Right atrium auricular region (tissue), 2 donors: ENCODE measurements at places on chromosomes 1 and 21. TPM values are rescaled to one million over a fixed set of nuclear protein-coding genes. Genes with fewer than 3 reads are reported as not detected.
A peak's percentile ranks its signal among the peaks of the same experiment; 100 is the strongest.

- DNase-seq: peak; percentile 56
- peak overlapping the region; percentile 93 for H3K27ac ChIP-seq
- no peaks in the 10 kb centered on the region for H3K36me3 ChIP-seq
- no peaks in the 10 kb centered on the region for H3K4me1 ChIP-seq
Observed at GRCh38 chr1:45304311-45305081, 22.2 kb upstream of the HPDL start.

DNA sequence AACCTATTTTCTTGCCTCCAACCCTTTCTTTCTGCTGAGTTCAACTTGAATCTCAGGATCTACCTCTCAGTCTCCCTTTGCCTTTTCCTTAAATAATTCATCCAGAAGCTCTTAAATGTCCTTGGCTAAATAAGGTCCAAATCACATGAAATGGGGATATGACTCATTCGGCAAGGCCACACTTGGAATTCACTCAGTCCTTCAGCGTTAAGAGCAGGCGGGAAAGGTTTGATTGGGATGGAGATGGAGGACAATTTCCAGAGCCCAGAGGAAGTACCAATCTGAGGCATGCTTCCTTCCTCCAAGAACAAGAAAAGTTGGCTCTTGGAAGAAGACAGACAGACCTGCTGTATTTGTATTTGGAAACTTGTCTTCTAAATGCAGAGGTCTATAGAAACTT, 128.5 kb downstream of the PROX1 start:
- no peak overlapping the region for H3K4me3 ChIP-seq
- DNase-seq: no peak
- H3K27me3 ChIP-seq: no peaks in the 10 kb centered on the region
- no peaks in the 10 kb centered on the region for H3K4me1 ChIP-seq
- no peaks in the 10 kb centered on the region for H3K36me3 ChIP-seq

The S100A10 gene
- 116 TPM for total RNA-seq

DNA sequence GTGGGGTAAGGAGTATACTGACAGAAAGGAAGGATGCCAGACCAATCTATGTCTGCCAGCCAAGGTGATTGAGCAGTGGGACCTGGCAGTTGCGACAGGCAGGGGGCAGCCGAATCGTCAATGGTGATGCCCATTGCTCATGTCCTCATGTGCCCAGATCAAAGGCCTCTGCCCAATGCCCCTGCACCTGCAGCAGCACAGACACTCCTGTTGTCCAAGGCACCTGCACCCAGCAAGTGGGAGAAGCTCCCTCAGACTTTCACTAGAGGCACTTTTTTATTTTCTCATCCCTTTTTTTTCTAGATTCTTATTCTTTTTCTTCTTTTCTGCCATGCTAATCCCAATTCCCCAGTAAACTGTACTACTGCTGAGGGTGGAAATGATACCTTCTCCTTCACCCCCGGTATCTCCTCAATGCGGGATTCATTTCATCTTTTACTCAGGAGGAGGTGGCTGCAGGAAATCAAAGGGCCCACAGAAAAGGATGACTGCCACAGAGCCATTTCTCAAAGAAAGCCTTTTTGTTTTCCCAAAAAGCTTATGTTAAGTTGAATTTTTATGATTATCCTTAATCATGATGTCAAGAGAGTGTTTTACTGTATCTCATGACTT, 332.0 kb downstream of the PAPPA2 start:
- no peak overlapping the region for H3K4me3 ChIP-seq
- no peak for DNase-seq
- no peak overlapping the region for H3K27ac ChIP-seq
- no peaks in the 10 kb centered on the region for H3K27me3 ChIP-seq
- no peaks in the 10 kb centered on the region for H3K36me3 ChIP-seq

The SCAMP3 gene
- total RNA-seq: 77.7 TPM

GRCh38 chr1:52857443-52857842, 14.9 kb downstream of the ZYG11A start:
- DNase-seq: no peak
- H3K4me1 ChIP-seq: no peaks in the 10 kb centered on the region
- H3K4me3 ChIP-seq: no peak overlapping the region
- H3K36me3 ChIP-seq: no peaks in the 10 kb centered on the region
- no peaks in the 10 kb centered on the region for H3K27me3 ChIP-seq

DNA sequence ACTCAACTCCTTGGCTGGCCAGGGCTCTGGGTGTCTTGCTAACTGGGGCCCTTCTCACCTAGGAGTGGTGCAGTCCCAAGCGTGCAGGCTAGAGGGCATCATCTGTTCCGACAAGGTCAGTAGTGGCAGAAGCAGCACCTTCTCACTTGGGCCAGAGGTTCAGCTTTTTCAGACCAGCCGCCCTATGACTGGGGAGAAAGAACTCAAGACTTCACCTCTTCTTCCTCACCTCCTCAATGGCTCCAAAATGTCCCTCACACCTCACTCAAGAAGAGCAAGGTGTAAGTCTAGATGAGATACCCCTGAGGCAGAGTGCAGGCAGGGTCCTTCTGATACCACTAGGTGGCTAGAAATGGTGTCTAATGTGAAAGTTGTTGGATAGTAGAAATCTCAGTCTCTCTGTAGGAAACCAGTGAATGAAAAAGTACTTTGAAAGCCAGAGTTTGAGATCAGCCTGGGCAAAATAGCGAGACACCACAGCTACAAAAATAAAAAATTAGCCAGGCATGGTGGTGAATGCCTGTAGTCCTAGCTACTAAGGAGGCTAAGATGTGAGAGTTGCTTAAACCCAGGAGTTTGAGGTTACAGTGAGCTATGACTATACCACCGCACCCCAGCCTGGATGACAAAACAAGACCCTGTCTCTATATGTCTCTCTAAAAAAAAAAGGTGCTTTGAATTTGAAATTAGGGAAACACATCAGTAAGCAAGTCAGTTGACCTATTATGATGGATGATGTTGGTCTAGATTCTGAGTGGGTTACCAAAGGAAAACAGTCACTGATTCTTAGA, 8.6 kb upstream of the IL20 start:
- DNase-seq: no peak
- H3K4me1 ChIP-seq: no peaks in the 10 kb centered on the region
- H3K4me3 ChIP-seq: no peak overlapping the region
- H3K27me3 ChIP-seq: no peaks in the 10 kb centered on the region

The ZSWIM5 gene
- 1.2 TPM for total RNA-seq

DNA sequence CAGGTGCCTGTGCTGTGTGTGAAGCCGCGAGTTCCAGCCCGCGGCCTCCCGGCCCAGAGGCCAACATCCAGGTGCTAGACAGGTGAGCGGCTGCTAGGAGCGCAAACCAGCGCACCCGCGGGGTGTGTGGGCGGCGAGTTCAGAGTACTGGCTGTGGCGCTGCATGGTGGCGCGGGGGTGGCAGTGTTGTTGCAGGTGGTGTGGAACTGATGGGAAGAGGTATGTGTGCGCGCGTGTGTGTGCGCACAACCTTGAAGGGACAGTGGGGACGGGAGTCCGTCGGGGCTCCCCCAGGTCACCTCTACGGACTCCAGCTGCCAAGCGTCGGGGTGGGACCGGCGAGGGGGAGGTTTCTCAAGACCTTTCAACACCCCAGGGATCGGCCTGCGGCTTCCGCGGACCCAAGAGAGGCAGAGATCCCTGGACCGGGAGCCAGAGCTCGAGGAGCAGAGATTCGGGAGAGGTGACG, 433 bp upstream of the DMBX1 start:
- H3K4me1 ChIP-seq: no peaks in the 10 kb centered on the region
- peak overlapping the region; percentile 42 for H3K4me3 ChIP-seq
- H3K36me3 ChIP-seq: no peaks in the 10 kb centered on the region
- no peak for DNase-seq
- peaks cover 71% of the 10 kb centered on the region for H3K27me3 ChIP-seq

DNA sequence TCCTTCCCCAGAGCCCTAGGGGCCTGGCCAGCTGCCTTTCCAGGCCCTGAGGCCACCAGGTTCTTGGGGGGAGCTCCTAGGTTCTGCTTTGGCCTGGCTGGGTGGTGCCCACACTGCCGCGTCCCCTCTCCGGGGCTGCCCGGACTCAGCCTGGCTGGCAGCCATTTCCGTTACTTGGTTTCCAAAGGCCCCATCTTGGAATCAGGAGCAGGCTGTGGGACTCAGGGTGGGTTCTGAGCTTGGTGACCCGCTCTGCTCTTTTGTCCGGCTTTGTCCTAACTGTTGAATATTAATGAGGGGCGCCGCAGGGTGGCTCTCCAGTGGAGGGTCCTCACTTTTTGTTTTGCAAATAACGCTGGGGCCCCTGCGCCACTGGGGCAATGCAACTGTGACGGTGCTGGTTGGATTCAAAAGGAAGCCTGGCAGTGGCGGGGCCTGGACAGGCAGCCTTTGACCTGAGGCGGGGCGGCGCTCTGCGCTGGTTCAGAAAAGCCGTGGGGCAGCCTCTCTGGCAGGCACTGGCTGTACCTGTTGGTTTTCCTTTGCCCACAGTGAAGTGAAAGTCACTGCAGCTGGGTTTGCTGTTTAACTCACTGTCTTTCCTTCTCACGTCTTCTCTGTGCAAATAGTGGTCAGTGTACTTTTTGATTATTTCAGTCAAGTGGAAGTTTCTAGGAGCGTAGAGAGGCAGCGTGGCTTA, 20.2 kb downstream of the SKI start:
- H3K27ac ChIP-seq: peak overlapping the region; percentile 30
- H3K4me1 ChIP-seq: no peaks in the 10 kb centered on the region
- no peak overlapping the region for H3K4me3 ChIP-seq
- H3K27me3 ChIP-seq: no peaks in the 10 kb centered on the region
- no peaks in the 10 kb centered on the region for H3K36me3 ChIP-seq

DNA sequence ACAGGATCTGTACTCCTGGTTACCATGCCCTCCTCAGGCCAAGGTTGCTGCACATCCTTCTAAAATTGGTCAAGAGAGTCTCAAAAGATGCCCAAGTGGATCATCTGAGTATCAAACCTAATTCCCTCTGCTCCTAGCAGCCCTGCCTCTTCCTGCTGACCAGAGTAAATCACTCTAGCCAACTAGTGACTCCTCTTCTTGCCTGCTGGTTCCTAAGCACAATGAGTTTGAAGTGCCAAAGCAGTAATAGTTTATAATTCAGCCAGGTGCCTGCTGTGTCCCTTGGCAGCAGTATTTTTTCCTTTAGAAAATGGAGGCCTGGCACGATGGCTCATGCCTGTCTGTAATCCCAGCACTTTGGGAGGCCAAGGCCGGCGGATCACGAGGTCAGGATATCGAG, 137.9 kb upstream of the CAMK1G start:
- H3K4me1 ChIP-seq: no peaks in the 10 kb centered on the region
- DNase-seq: no peak
- H3K27me3 ChIP-seq: no peaks in the 10 kb centered on the region
- no peak overlapping the region for H3K4me3 ChIP-seq
- H3K36me3 ChIP-seq: no peaks in the 10 kb centered on the region
- H3K27ac ChIP-seq: no peak overlapping the region

DNA sequence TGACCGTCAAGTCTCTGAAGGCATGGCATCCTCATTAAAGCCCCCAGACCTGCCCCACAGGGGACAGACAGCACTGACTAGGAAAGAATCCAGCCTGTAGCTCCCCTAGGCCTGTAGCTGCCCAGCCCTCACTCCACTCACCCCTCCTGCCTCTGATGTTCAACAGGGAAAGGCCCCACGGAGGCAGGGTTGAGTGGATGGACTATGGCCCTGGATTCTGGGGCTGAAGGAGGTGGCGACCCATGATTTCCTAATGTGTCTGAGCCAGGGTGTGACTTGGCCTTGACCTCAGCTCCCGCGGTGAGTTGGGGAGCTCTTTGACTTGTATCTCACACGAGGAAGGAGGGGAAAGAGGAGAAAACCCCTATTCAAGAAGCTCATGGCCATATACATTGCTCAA, 238.5 kb upstream of the CSF3R start:
- DNase-seq: no peak
- no peaks in the 10 kb centered on the region for H3K36me3 ChIP-seq
- no peak overlapping the region for H3K27ac ChIP-seq
- no peaks in the 10 kb centered on the region for H3K4me1 ChIP-seq

The SPRR2E gene
- not detected for total RNA-seq

The LRRC7 gene
- total RNA-seq: 14.3 TPM

DNA sequence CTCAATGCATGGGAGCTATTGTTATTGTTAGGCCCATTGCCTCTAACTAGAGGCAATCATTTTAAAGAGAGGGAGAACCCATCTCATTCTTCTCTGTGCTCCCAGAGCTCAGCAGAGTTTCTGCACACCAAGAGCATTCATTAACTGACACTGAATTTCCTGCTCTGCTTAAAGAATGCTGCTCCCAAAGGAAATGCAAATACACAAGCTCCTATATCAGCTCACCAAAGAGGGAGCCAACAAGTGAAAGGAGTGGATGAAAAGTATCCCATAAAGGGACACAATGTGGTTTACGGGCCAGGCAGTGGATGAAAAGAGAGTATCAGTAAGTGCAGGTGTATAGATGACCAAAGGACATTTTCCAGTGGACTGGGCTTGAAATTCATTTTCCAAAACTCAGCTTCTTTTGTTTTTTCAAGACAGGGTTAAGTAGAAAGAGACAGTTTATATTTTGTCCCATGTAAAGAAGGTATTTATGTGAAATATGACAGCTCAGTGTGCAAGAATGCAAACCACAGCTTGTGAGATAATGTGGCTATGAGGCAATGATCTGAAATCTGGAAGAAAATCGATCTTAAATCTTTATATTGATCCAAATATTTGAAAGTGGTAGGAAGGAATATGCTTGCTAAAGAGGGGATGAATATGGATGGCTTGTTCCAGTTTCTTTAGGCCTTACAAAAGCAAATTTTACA, 207.7 kb upstream of the CAMK1G start:
- no peak overlapping the region for H3K27ac ChIP-seq
- H3K27me3 ChIP-seq: no peaks in the 10 kb centered on the region
- DNase-seq: no peak

The B3GALT2 gene
- total RNA-seq: 27.9 TPM

GRCh38 chr21:36606287-36606982, 92.5 kb upstream of the SIM2 start:
- H3K4me1 ChIP-seq: no peaks in the 10 kb centered on the region
- no peak overlapping the region for H3K4me3 ChIP-seq
- H3K27ac ChIP-seq: no peak overlapping the region
- H3K36me3 ChIP-seq: no peaks in the 10 kb centered on the region
- H3K27me3 ChIP-seq: no peaks in the 10 kb centered on the region

- no peak overlapping the region for H3K4me3 ChIP-seq
- no peak for DNase-seq
- no peaks in the 10 kb centered on the region for H3K36me3 ChIP-seq
- H3K4me1 ChIP-seq: no peaks in the 10 kb centered on the region
Observed at GRCh38 chr21:19218163-19218562, 814.6 kb upstream of the TMPRSS15 start.

The F3 gene
- 25.6 TPM for total RNA-seq

DNA sequence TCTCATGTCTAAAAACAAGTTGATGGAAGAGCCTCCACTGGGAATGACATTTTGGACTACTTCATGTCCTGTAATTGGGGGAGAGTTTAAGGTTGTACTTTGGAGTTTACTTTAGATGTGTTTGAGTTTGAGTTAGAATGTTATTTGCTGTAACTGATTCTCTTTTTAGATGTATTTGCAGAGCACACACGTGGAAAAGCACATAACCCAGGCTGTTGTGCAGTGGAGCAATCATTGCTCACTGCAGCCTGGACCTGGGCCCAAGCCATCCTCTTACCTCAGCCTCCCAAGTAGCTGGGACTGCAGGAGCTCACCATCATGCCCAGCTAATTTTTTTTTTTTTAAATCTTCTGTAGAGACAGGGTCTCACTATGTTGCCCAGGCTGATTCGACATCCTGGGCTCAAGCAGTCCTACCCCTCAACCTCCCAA, 36.7 kb upstream of the SH3D21 start:
- no peak overlapping the region for H3K27ac ChIP-seq
- H3K27me3 ChIP-seq: no peaks in the 10 kb centered on the region
- H3K36me3 ChIP-seq: peaks cover 11% of the 10 kb centered on the region
- peaks cover 32% of the 10 kb centered on the region for H3K4me1 ChIP-seq
- no peak overlapping the region for H3K4me3 ChIP-seq
- DNase-seq: no peak

GRCh38 chr1:63557365-63557987, 34.2 kb downstream of the EFCAB7 start:
- no peak overlapping the region for H3K27ac ChIP-seq
- no peaks in the 10 kb centered on the region for H3K27me3 ChIP-seq
- no peaks in the 10 kb centered on the region for H3K36me3 ChIP-seq
- no peaks in the 10 kb centered on the region for H3K4me1 ChIP-seq
- no peak overlapping the region for H3K4me3 ChIP-seq
- no peak for DNase-seq

The ZNF648 gene
- total RNA-seq: not detected
